Lung microvascular endothelial cell (primary cell): ENCODE measurements at places on chromosomes 12 and 14.
A peak's percentile ranks its signal among the peaks of the same experiment; 100 is the strongest.

DNA sequence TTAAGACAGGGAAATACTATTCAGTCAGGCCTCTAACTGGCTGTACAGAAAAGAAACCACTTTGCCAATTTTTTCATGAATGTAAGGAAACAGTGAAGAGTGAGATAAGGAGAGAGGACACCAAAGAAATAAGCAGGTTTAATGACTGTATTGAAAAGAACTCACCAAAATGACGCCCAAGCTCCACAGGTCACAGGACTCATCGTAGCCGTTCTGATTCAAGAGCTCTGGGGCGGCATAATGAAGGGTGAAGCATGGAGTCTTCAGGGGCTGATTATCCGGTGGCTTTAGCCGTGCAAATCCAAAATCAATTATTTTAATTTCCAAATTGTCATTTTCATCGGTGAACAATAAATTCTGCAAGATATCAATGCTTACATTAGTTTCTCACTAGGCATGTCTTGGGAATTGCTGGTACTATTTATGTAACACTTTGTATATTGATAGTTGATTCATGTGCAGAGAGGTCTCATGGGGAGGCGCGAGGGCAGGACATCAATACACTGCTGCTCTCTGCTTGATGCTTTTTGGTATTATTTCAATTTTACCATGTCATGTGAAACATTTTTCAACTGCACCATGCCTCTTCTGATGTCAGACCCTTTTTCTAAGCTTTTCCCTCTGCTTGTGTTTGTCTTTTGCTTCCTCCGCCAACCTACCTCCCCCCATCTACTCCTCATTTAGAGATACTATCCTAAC is 74.2 kb upstream of the TTC7B start:
- no peak for DNase-seq

DNA sequence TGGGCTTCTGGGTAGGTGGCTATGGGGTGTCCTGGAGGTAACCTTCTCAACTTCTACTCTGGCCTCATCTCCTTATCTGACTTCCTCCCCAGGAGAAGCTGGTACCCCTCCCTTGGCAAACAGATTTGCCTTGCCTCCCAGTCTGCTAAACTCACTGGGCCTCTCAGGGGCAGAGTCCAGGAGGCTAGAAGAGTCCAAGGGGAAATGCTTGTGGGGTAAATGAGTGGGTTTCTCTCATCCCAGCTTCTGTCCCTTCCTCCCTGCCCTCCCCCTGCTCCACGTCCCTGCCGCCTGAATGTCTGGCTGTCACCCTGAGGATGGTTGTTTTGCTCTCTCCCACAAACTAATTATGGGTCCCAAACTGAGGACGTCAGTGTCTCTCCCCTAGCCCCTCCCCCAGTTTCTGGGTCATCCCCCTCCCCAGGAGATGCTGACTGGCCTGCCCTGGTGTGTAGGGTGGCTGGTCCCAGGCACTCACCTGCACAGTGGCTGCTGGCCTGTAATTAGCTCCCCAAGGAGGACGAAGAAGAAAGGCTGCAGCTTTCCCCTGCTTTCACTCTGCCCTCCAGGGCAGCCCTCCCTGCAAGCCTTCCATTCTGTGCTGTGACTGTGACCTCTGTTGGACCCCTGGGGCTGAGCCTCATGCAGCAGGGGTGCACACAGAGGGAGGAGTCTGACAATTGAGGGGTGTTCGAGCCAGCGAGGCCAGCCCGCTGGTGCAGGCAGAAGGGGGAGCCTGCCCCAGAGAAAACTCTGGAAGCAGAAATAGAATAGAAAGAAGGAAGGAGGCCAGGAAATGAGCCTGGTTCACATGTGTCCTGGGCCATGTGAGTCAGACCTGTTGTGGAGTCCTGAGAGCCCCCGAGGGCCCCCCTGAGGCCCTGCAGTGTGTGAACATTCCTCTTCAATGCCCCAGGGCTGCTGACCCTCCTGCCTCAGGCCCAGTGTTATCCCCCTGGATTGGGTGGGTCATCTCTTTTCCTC is at the start of gene LRP1-AS:
LRP1-AS (minus strand) TSS at position 659 of the 984 bp plus-strand sequence.
- DNase-seq: peak; percentile 26

DNA sequence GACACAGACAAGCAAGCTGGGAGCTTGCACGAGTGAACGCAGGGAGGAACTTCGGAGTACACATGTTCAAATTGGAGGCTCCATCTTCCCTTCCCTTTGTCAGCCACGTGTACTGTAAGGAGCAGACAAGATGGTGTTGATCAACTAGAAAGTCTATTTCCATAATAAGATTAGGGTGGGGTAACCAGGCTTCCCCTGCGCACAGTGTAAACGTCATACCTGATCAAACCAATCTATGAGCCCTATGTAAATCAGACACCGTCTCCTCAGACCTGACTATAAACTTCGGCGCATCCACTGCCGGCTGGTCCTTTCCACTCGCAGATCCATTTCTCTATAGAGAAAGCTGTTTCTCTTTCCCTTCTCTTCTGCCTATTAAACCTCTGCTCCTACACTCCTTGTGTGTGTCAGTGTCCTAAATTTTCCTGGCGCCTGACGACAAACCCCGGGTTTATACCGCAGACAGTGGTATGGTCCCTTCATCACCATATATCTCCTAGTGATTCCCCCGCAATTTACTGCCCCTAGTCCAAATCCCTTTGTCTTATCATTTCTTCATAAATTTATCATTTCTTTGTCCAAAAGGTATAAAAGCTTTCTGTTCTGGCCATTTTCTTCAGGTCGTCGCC is 7.5 kb upstream of the ETFBKMT start:
- DNase-seq: no peak

DNA sequence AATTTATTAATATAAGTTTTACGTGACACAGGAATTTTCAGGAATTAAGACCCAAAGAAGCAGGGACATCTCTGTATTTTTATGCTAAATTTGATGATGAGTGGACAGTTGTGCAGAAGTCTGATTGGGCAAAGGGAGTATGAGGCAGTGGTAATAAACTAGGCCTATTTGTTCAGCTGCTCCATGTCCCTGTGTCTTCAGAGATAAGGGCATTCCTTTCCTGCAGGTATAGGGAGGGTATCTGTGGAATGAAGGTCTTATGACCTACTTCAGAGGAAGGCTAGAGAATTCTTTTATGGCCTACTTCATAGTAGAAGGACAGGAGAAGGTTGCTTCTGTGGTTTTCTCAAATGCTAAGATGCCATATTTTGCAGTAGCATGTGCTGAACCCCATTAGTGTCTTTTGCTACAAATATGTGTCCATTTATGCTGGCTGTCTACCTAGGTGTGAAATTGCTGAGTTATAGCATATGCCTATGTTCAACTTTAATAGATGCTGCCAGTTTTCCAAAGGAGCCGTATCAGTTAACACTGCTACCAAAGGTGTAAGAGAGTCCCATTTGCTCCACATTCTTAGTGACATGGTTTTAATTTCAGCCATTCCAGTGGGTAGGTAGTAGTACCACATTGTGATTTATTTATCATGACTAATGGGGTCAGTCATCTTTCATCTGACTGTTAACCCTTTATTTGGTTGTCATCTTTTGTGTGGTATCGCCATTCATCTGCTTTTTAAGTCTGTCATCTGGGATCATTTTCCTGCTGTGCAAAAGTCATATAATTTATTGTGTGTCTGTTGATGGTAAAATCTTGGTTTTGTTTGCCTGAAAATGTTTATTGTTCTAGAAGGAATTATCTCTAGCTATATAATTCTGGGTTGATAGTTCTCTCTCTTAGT is 410.7 kb upstream of the RGS6 start:
- DNase-seq: no peak

DNA sequence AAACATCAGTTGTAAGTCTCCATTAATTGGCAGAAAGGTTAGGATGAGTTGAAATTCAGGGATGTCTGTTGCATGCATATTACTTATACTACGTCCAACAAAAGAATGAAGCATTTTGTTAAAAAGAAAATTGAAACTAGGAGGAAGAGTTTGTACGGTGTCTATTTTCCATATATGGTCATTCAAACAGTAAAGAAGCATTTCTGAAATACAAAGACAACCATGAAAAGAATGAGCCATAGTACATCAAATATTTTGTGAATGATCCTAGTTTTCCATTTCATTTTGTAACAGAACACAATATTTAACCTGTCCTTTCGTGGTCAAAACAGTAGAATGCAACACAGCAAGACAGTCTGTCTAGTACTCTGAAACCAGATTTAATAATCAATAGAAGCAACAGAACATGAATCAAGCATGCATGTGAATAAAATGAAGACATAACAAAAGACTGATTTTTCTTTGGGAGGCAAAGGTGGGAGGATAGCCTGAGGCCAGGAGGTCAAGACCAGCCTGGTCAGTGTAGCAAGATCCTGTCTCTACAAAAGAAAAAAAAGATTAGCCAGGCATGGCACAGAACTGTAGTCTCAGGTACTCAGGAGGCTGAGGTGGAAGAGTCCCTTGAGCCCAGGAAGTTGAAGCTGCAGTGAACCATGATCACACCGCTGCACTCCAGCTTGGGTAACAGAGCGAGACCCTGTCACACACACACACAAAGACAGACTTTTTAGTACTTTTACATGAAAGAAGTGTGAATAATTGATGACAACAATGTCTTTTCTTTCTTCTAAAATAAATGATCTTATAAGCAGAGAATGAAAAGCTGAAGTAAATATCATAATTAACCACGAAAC is 156.0 kb downstream of the LRIG3 start:
- DNase-seq: no peak

GRCh38 chr12:12357719-12358461 is 1.0 kb downstream of the BORCS5 start:
- DNase-seq: peak; percentile 17
